ENCODE measurements at places on chromosomes 3 and 15.

- no peak for DNase-seq
These were observed 4.7 kb downstream of the SMAD3 start for GRCh38 chr15:67070150-67070549.

DNA sequence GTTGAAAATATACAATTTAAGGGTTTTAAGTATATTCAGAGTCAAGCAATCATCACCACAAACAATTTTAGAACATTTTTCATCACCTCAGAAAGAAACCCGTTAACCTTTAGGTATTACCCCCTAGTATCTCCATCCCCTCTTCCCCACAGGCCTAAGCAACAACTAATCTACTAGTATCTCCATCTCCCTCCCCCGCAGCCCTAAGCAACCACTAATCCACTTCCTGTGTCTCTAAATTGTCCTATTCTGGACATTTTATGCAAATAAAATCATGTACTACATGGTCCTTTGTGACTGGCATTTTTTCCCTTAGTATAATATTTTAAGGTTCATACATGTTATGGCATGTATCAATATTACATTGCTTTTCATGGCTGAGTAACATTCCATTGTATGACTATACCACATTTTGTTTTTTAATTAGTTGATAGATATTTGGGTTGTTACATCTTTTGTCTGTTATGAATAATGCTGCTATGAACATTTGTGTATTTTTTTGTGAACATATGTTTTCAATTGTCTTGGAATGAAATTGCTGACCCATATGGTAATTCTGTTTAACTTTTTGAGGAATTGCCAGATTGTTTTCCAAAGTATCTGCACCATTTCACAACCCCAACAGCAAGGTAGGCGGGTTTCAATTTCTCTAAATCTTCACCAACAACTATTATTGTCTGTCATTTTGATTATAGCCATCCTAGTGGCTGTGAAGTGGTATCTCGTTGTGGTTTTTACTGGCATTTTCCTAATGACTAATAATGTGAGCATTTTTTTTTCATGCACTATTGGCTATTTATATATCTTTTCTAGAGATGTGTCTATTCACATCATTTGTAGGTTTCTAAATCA, 215.6 kb upstream of the CD96 start:
- no peak for DNase-seq

DNA sequence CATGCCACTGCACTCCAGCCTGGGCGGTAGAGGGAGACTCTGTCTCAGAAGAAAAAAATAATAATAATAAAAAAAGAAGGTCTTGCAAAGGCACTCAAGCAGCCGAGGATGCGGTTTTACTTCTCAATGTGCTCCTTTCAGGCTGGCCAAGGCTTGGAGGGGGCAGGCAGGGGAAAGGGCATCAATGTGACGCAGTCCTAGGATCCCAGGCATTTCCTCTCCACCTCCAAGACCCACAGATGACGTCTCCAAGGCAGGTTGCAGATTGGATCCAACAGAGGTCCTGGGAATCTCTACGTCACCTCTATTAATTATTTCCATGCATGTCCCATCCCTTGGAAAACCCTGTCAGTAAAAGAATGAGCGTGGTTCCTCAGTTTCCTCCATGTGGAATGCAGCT, 56.2 kb downstream of the FAM43A start:
- no peak for DNase-seq

- DNase-seq, result no peak
These were observed 35.0 kb downstream of the SUCNR1 start for GRCh38 chr3:151908399-151908798.

DNA sequence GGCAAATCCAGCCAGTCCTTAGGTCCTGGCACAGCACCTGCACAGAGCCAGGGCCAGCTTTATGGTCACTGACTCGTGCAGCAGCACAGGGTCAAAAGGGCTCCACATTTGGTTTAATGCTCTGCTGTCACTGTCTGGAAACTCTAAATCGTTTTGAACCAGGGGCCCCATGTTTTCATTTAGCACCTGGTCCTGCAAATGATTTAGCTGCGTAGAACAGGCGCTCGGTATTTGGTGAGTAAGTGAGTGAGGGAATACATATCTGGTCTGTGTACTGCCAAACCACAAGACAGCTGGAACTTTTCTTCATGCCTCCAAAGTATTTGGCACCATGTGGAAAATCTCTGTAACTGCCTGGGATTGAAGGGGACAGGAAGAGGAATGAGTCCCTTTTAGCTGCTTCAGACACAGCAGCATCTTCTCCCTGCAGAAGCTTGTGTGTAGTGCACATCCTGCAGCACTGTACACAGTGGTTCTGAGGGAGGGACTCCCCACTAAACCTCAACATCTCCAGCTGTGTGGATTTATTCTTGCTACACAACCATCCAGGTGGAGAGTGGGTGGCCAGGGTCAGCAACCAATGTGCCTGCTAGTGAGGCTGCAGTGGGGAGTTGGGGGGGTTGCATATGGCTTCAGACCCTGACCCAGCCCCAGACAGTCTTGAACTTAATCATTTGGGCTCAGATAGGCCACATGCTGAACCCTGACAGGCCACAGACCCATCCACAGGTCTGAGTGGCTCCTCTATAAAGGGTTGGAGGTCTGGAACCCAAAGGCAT, 1.1 kb downstream of the SH2D7 start:
- peak; percentile 81 for DNase-seq

DNA sequence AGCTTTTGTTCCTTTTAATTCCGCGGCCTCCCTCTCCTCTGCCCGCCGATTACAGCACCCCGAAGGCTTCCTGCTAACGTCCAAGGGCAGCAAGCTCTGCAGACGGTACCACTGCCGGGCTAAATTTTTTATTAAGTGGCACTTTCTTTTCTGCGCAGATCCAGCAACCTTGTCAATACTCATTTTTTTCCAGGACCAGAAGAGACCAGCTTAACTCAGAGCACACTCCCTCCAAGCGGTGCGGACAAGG, 542 bp upstream of the MEIS2 start:
- DNase-seq, result no peak

DNA sequence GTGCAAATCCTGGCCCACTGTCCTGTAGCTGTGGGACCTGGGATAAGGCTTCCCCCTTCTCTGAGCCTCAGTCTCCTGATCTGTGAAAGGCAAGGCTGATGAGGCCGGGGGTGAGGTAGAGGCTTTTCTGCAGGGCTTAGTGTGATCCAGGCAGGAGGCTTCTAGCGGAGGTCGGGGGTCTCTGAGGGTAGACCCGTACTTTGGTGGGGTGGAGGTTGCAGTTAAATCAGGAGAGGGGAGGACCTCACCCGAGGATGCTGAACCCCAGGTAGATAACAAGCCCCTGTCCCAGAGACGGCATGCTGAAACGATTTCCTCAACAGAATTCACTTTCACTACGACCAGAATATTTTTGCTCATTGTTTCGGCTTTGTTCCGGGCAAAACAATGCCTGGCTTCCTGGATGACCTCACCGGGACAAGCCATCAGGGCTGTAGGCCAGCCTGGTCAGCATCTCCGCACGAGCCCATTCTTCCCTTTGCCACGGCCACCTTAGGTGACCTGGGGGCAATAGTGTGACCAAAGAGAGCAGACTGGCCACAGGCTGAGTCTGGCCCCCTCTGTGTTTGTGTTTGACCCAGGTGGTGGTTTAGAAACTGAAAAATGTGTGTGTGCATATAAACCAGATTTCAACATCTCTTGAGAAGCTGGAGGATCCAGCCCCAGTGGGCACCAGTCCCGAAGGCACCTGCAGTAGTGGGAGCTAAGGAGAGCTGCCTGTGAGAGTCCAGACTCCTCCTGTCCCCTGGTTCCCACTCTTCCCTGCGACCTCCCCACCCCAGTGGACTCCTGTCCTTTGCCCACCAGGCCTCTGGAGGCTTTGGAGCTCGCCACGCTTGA, 33.0 kb downstream of the SLC6A6 start:
- no peak for DNase-seq

GRCh38 chr15:41870689-41871081, 23.2 kb downstream of the SPTBN5 start:
- peak; percentile 51 for DNase-seq

DNA sequence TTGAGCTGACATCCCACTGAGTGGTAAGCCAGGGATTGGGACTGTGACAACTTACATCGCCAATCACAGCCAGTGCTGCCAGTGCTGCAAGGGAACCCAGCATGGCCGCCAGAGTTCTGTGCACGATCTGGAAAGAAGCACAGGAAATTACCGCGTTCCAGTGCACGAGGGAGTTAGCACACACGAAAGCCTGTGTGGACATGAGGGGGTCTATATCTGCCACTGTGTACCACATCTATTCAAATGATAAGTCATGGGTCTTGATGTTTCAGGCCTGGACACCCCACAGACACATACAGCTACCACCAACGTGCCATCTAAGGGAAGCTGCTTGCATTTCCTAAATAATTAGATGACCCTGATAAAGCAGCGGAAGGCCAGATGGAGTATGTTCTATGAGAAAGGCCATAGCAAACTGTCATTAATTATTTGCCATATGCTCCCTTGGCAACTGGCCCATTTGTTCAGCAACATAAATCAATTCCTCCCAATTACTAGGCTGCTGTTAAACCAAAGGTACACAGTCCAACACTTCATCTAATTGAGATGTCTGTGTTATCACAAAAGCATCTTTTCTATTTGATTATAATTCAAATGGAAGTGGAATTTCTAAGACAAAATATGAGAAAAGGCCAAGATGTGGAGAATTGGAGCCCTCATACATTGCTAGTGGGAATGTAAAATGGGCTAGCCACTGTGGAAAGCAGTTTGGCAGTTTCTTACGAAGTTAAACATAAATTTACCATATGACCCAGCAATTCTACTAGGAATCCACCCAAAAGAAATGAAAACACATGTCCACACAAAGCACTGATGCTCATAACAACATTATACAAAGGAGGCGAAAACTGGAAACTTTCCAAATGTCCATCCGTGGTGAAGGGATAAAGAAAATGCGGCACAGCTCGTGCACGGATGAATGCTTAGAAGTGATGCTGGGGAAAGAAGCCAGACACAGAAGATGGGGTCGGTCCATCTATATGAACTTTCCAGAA, 108.3 kb downstream of the OCA2 start:
- no peak for DNase-seq

- no peak for DNase-seq
These were observed 5.8 kb downstream of the HYAL2 start for GRCh38 chr3:50316657-50317242.

- DNase-seq, result no peak
These were observed 28.8 kb upstream of the RYK start for GRCh38 chr3:134279466-134279865.

- no peak for DNase-seq
These were observed 542 bp downstream of the INKA1 start for GRCh38 chr3:49803465-49804140.

- no peak for DNase-seq
These were observed 29.7 kb upstream of the FBLN2 start for GRCh38 chr3:13519006-13519791.

GRCh38 chr3:141065841-141066805, 15.0 kb downstream of the SPSB4 start:
- DNase-seq, result no peak

GRCh38 chr15:101539492-101539891, 50.0 kb upstream of the PCSK6 start:
- DNase-seq, result no peak

DNA sequence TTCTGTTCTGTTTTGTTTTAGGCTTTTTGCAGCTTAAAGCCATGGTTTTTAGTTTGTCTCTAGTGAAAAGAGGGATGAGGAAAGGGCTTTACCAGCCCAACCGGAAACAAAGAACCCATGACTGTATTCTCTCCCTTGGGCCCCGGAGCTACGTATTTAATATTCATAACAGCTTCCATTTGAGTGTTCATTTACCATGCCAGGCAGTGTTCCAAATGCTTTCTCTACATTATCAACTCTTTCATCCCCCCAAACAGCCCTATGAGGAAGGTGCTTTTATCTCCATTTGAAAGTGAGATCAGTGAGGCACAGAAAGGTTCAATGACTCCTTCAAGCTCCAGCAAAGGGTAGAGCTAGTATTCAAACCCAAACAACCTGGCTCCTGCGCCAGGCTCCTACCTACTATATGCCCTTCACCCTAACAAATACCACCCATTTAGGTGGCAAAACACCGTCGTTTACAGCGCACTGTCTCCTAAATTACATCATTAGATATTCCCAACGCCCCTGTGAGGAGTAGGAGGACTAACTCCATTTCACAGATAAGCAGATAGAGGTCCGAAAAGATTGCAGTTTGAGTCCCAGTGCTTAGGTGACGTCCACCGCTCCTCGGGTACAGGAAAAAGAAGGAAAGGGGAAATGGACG, 27.9 kb downstream of the GTPBP8 start:
- DNase-seq, result no peak

DNA sequence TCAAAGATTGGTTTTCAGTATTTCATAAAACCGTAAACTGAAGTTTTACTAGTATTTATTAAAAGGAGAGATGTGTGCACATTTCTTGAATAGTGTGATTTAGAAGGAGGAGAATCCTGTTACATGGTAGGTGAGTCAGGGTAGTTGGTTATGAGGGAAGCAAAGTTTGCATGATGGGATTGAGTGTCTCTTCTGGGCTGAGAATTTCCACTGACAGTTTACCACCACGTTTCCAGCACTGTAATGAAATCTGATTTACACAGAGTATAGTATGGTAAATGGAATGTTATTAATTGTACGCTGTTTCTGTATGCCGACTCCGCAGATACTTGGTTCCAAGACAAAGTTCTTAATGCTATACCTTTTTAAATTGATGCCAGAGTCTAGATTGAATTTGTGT, 1.6 kb downstream of the NECTIN3 start:
- no peak for DNase-seq

DNA sequence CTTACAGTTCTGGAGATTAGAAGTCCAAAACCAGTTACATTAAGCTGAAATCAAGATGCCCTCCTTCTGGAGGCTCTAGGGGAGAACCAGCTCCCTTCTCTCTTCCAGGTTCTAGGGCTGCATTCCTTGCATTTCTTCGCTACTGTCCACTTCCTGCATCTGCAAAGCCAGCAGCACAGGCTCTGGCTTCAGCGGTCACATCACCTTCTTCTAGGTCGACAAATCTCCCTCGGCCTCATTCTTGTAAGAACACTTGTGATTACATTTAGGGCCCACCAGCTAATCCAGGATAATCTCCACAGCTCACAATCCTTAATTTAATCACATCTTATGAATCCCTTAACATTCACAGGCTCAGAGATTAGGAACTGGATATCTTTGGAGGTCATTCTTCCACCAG, 73.8 kb downstream of the MINAR1 start:
- no peak for DNase-seq

DNA sequence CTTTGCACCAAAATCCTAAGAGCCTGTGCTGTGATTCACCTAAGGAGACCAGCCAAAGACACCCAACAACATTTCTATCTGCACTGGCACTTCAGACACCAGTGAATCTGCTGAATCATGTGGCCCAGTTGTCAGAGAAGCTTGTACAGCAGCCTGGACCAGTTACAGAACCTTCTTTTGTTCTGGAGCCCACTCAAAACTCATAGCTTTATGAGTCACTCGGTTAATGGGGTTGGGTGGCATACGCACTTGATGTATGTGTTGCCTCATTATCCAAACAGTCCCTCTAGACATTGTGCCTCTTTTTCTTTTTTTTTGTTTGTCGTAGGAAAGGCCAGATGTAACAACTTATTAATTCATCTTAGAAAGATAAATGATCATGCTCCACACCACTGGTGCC, 25.6 kb upstream of the GOLGA6L2 start:
- no peak for DNase-seq

All from non-pigmented ciliary epithelial cell (primary cell).